ENCODE measurements at places on chromosomes 12 and 14.

GRCh38 chr12:87756111-87756510 is 273.1 kb downstream of the C12orf50 start:
- no peak for DNase-seq

- no peak for DNase-seq
Measured at GRCh38 chr14:68291820-68292219, 472.2 kb downstream of the RAD51B start.

DNA sequence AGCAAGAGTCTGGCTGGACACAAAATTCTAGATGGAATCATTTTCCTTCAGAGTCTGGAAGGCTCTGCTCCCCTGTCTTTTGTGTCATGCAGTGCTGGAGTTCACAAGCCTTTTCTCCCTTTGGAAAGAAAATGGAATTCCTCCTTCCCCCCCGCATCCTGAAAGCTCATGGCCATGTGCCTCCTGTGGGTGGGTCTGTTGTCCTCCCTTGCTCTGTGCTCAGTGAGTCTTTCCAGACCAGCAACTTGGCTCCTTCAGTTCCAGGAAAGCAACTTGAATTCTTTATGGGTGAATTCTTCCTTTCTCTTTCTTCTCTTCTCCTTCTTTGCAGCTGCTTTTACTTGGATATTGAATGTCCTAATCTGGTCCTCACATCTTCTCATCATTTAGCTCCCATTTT is 70.2 kb downstream of the TUNAR start:
- no peak for DNase-seq

GRCh38 chr12:42981379-42981778 is 391.8 kb upstream of the PRICKLE1 start:
- DNase-seq = no peak

- DNase-seq = no peak
Measured at GRCh38 chr12:27566159-27566558, 42.2 kb downstream of the PPFIBP1 start.

- peak; percentile 88 for DNase-seq
Measured at GRCh38 chr14:106518054-106518943, 991.9 kb downstream of the TMEM121 start.

GRCh38 chr12:69840727-69841126 is 15.7 kb downstream of the MYRFL start:
- no peak for DNase-seq

GRCh38 chr14:96086032-96086431 is 46.9 kb downstream of the C14orf132 start:
- DNase-seq = no peak

Measured in activated T-cell treated with anti-CD3 and anti-CD28 coated beads for 1 hour (primary cell).